ENCODE measurements at places on chromosomes 6 and 20.

DNA sequence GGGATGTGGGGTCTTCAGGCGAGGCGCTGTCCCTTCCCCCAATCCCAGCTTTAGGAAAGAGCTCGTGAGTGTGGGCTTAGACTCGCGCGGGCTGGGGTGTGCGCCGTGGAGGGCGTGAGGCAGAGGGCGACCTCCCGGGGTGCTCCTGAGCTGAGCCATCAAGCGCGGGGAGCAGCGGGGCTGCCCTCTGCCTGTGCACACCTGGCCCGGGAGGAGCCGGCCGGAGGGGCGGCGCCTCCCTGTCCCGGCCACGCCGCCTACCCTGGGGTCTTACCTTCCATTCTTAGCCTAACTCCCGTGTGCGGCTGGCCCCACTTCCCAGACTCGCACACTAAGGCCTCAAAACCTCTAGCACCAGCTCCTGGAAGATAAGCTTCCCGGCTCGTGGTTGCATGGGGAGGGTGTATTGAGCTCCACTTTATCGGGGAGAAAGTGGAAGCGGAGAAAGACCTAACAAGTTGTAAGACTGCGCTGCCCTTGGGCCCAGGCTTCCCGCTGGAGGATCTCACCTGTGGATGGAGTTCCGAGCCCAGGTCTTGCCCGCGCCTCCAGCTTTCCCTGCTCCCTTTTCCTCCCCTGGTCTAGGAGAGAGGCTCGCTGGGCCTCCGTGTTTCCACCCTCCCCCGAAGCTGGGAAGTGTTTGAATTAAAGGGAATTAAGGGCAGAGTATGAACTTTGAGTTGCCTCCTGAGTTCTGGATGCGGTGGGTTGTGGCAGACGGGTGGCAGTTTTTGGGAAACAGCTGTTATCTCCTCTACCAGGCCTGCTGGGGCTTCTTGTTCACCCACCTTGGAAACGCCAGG is 1.2 kb downstream of the DNMT3B start:
- DNase-seq, result no peak

GRCh38 chr6:163588220-163588919 is 173.9 kb downstream of the QKI start:
- no peak for DNase-seq

- DNase-seq, result no peak
Measured at GRCh38 chr20:16599257-16599656, 26.0 kb upstream of the KIF16B start.

- DNase-seq, result no peak
Measured at GRCh38 chr20:51994751-51995417, 192.6 kb upstream of the SALL4 start.

DNA sequence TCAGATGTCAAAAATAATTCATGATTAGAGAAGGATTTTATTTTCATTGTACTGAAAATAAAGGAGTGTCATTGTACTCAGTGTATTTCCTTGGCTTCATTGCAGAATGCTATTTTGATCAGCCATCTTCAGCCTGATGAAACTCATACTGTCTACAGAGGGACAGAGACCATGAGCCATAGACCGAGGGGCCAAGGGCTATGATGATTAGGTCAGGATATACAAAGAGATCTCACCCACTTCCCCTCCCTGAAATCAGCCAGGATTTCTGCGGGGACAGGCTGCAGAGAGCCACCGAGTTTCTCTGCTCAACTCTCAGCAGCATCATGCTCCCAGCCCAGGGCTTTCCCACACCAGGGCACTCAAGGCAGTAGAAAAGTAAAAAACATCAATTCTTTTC is 47.0 kb downstream of the ALDH8A1 start:
- no peak for DNase-seq
